ENCODE measurements at places on chromosomes 2 and 18.

GRCh38 chr2:152354069-152354755 is 19.2 kb downstream of the FMNL2 start:
- no peak for DNase-seq

DNA sequence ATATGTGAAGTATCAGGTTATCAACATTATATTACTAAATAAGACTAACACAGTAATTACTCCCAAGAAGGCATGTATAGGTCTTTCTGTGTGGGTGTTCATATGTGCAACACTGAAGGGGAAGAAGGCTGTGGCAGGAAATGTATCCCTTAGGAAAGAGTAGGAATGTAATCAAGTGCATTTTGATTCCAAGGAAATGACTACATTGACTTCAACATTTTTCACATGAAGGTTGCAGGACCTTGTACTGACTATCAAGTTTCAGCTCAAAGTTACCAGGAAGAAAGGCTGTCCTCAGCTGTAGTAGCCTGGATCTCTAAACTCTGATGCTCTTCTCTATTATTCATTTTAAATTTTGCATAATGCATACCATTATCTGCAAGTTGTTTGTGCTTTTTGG is 680.8 kb downstream of the NYAP2 start:
- no peak for DNase-seq

DNA sequence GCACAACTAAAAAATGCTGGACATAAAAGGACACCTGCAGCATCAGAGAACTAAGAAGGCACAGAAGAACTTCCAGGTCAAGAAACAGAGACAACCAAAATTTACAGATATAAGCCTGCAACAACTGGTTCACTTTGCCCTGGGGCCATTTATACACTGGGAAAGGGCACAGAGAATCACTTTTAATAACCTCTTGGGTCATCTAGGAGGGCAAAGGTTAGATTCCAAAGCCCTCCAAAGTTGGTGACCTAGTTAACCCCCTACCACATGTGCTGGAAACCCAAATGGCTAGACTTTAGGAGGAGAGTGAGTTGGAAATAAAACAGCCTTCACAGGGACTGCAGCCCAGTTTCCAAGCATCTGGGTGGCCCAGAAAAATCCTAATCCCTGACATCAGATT is 3.3 kb downstream of the RNU4ATAC start:
- no peak for DNase-seq

DNA sequence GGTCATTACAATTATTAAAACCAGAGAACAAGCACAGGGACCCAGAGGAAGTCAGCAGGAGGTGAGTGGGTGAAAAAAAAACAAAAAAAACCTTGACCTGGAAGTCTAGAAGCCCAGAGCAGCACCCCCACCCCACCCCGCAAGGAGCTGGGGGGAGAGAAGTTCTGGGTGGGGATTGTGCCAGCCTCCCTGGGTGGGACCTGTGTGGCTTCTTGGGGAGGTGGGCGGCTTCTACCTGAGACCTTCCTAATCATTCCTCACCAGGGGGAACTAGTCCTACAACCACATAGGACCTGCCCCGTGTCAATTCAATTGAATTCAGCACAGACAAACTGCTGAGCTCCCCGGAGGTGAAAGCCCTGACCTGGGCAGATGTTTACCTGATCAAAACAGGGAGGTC is 17.3 kb downstream of the EVA1A start:
- no peak for DNase-seq

DNA sequence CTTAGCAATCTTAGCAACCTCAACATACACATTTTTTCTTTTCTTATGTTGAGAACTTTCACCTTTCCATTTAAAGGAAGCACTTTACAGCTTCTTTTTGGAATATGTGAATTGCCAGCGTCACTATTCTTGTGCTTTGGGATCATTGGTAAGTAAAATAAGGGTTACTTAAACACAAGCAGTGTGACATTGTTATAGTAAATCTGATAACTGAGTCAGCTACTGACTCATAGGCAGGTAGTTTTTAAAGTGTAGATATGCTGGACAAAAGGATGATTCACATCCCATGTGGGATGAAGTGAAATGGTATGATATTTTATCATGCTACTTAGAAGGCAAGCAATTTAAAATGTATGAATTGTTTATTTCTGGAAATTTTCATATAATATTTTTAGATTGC is 637.2 kb downstream of the DCDC2C start:
- no peak for DNase-seq

GRCh38 chr2:16160281-16161084 is 220.1 kb downstream of the MYCN start:
- DNase-seq, result no peak

DNA sequence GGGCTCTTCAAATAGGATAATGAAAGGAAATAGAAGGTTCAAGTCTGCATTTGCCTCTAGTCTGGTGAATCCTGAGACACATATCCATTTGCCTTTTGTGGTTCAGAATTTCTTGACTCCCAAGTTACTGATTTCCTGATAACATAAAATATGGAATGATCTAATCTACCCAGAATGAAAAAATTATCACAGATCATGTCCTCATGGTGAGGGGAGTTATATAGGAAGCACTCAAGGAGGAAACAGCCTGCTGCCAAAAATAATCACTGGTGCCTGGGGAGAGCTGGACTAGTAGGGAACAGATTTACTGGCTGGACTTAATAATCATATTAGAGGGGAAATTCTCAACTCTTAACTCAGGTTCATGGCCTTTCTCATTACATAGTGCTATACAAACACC is 95.5 kb upstream of the STK17B start:
- no peak for DNase-seq

DNA sequence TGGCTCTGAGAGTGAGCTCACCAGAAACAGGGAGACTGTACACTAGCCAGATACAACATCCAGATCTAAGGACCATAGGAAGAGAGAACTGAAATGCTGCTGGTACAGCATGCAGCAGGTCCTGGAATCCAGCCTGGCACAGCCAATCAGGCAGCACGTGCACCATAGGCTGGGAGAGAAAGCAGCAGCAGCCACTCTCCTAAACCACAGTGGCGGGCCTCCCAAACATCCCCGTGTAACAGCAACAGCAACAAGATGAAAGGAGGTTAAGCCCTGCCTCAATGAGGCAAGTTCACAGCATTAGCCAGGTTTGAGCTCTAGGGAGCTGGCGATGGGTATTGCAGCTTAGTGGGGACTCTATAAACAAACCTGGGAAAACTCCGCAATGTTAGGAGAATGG is 192.0 kb downstream of the EPHA4 start:
- no peak for DNase-seq

GRCh38 chr18:49172246-49172645 is 221.5 kb upstream of the SMAD7 start:
- DNase-seq, result no peak

DNA sequence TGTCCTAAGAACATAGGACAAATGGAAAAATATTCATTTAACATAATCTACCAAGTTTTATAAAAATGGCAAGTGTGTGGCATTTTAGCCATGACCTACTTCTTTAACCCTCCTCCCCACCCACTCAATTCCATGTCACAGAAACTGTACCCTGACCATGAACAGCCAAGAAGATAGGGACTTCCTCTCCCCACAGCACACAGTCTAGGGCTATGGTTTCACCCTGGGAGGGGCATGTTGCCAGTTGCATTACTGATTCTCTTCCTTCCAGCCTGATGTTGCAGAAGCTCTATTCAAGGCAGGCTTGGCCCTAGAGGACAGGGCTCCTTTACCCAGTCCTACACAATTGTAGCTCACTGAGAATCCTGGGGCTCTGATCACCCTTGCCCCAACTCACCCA is 153.6 kb upstream of the KLF7 start:
- DNase-seq, result no peak

DNA sequence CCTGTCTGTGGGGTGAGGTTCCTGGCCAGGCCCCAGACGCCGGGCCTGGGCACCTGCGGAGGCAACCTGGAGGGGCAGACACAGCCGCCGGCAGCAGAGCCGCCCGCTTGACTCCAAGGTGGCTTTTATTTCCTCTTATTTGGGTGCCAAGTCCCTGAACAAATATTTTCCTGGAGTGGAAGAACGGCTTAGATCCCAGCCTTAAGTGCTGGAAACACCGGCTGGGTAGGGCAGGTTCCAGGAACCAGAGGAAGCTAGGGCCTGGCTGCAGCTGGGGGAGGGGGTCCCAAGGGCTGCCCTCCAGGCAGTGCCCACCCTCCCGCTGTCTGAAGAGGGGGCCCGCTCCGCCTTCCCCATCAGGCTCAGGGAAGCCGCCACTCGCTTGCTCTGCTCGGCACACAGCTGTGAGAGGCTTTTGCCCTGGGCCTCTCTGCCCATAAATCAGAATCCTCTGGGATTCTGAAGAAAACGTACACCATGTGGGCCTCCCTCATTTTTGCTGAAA is 28.2 kb downstream of the SDC1 start:
- peak; percentile 67 for DNase-seq

DNA sequence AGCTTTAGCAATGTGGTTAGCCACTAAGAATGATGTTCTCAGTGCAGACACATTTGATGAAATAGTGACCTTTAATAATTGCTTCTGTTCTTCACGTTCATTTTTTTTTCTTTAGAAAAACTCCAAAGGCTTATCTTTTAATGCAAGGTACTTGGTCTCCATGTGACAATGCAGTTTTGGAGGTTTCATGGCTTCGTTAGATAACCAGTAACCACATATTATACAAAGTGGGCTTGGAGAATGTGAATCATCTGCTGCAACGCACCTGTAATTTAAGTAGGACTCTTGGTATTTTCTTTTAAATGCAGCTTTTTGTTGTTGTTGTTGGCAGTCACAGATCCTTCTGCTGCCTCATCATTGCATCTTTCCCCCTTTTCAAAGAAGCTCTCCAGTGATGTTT is 1606.3 kb downstream of the SUCLG1 start:
- no peak for DNase-seq

GRCh38 chr2:219181531-219181930 is 3.5 kb downstream of the RETREG2 start:
- DNase-seq, result no peak

- no peak for DNase-seq
These were observed 131.8 kb downstream of the NEDD4L start for GRCh38 chr18:58175786-58176176.

GRCh38 chr2:20935168-20935775 is 108.6 kb downstream of the APOB start:
- no peak for DNase-seq

GRCh38 chr2:206533977-206534376 is 90.6 kb downstream of the ADAM23 start:
- DNase-seq, result no peak

- DNase-seq, result no peak
These were observed 23.2 kb downstream of the SPEG start for GRCh38 chr2:219457784-219458369.

- no peak for DNase-seq
These were observed 20.6 kb upstream of the HAAO start for GRCh38 chr2:42812899-42813479.
